Left lung (tissue), 14 donors: ENCODE measurements at places on chromosomes 3 and 15. TPM values are rescaled to one million over a fixed set of nuclear protein-coding genes. Genes with fewer than 3 reads are reported as not detected.

DNA sequence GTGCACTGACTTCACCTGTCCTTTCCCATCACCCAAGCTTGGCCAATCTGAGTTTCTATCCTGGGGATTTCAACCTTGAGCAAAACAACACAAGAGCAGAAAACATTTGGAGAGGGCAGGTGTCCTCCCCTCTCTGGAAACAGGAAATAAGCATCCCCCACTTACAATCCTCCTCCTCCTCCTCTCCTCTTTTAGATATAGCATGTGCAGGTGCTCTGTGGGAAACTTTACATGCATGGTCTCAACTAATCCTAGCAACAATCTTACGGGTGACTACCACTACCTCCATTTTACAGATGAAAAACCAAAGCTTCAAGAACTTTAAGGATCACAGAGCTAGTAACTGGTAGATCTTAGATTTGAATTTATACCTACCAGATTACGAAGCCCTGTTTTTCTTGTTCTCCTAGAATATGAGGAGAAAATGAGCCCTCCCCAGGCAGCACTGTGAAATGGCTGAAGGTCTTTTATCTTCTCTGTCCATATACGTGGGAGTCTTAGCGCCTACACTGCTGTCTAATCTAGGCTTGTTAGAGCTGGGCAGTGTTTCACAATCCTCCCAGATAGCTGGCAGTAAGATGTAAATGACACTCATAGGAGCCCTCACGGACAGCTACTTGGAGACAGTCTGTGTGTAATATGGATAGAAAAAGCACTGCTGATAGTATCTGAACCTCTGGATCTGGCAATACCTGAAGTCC, 301.2 kb upstream of the PROK2 start:
- DNase-seq: no peak

GRCh38 chr3:65758876-65759598, 279.7 kb downstream of the MAGI1 start:
- no peak for DNase-seq

GRCh38 chr3:42205800-42206514, 60.0 kb downstream of the CCK start:
- no peak for DNase-seq

LNP1 gene
- 9.1 TPM for polyA plus RNA-seq

DNA sequence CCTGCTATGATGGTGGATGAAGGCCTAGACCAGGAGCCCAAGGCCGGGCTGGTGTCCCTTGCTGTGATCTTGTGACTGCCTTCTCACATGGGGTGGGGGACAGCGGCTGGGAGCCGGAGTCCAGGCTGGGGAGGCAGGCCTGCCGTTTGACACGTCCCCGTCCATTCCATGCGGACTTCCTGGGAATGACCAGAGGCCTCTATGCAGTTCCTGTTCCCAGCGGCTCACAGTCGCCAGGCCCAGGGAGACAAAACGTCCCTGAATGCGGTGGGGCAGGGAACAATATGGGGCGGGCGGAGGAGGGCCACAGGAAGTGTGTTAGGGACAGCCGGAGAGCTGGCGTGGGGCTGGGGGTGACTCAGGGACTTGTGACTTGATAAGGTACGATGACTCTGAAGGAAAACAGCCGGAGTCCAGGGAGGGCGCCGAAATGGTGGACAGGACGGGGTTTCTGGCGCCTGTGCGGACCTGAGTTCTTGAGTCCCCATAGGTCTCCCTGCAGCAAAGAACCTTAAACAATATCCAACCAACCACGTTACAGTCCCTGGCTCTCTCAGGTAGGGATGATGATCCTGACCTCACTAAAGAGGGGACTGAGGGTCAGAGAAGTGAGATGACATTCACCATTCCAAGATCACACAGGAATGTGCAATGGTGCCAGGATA, 40.5 kb upstream of the SMAD6 start:
- no peak for DNase-seq

GRCh38 chr3:188037965-188038581, 115.9 kb upstream of the LPP start:
- no peak for DNase-seq

DNA sequence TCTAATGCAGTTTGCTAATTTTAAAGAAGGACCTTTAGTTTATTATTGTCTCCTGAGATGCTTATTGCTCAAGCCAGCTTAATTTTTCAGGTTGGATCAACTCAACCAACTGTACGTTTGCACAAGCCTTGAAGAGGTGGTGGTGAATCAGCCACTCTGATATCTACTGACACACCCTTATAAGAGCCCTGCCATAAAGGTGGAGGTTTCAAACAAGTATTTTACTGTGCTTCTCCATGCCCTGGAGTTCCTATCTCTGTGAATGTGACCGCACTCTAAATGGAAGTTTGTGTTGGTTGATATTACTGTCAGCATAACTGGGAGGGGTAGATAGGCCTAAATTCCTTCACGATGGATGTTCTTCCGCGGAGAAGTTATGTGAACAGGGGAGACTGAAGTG, 297.3 kb upstream of the UBE2E1 start:
- no peak for DNase-seq

DNA sequence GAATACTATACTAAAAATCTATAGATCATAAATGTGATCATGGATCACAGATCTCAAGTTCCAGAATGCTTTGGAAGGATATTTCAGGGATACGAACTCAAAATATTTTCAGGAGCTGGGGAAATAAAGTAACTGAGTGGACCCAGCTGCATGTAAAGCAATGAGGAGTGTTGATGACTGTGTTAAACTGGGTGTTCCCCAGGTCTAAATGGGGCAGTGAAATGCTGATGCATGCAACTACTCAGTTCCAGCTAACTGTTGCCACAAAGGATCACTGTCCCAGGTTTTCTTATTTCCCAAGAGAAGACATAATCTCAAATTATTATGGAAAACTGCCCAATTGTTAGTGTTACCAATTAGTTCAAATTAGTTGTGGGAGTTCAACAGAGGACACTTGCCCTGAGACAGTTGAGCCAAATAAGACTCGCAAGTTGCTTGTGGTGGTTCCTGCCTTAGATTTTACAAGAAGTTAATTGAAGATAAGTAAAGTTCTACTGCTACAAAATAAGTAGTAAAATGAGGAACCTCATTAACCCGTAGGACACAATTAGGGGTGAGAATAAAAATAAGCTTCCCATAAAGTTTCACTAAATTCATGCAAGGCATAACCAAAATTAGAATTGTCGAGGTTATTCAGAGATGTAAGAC, 66.3 kb upstream of the IL12A start:
- no peak for DNase-seq

PRTG gene
- 9.4 TPM for polyA plus RNA-seq

DNA sequence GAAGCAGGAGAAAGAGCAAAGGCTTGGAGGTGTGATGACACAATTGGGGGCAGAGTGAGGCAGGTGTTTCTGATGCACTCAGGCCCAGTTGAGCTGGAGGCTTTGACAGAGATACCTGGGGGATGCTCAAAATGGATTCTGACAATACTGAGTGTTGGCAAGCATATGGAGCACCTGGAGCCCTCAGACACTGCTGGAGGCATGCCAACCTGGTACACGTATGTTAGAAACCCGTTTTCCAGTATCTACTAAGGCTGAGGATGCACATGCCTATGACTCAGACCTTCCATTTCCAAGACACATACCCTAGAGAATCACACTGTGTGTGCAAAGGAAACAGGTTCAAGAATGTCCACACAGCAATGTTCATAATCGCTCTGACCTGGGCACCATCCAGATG, 58.7 kb downstream of the WNT7A start:
- no peak for DNase-seq

GRCh38 chr15:29003191-29003839, 117.5 kb downstream of the APBA2 start:
- no peak for DNase-seq

DNA sequence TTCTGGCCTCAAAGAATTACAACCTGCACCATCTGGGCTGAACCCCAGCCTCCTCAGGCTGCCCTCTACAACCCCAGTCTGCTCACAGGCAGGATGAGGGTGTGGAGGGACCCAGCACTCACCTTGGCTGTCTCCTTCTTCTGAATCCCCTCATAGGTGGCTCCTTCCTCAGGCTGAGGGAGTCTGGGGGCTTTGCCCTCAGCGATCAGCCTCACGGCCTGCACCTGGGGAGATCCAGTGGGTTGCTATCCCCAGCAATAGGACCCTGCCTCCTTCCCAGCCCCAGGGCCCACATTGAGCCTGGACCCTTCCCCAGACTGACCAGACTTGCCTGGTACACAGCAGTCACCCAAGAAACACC, 25.1 kb downstream of the ALDH1L1 start:
- no peak for DNase-seq

- DNase-seq: no peak
Observed at GRCh38 chr15:97443101-97443500, 517.4 kb upstream of the ARRDC4 start.

DNA sequence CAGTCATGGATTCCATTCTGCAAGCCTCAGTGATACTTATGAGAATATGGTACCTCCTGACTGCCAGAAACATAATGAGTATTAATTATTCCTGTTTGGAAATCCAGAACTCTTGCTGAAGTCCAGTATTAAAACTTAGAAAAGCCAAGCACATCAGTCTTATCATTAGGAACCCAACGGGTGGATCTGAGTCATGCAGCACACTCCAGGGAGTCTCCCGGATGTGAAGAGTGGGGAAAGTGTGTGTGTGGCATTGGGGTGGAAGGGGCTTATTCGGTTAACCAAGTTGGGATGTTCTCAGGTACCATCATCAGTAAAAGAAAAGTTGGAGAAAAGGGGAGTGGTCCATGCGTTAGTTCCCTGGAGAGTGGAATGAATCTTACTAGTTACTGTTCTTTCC, 181.1 kb downstream of the PLCL2 start:
- DNase-seq: no peak

VGLL3 gene
- polyA plus RNA-seq: 25.4 TPM

- DNase-seq: peak; percentile 41
Observed at GRCh38 chr3:18740631-18741583, 315.8 kb upstream of the SATB1 start.

DNA sequence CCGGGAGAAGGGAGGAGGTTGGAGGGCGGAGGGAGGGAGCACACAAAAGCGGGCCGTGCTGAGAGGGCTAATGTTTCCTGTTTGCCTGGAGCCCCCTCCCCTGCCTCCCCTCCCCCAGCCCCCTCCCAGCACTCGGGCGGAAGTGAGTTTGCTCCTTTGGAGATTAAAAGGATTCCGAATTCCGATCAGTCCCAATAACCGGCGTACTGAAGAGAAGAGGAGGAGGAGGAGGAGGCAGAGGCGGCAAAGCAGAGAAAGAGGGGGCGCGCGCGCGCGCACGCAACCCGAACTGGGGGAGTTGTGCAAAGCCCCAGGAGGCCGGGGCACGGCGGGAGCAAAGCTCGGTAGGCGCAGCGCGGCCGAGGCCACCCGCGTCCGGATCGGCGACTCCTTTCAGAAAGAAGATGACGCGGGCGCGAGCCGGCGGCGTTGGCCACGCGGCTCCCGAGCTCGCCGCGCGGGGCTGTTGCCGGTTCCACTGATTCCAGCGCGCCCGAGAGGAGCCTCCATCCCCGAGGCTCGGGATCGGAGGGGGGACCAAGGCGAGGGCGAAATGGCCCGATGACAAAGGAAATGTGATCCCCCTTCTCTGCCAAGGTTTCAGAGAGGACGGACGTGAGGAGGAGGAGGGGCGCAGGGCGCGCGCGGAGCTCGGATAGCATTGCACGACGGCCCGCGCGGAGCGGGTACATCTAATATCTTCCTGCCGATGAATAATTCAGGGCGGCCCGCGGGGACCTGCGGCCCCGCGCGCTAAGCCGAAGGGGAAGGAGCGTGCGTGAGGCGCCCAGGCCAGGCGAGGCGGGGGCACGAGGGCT, 1.1 kb upstream of the TRIM71 start:
- DNase-seq: peak; percentile 62

- no peak for DNase-seq
Observed at GRCh38 chr3:122577409-122578031, at the start of gene PARP15. Gene PARP15 (plus strand): TSS chr3:122577650. CDS start chr3:122577668, 18 bp downstream.

FANCD2OS gene
- 0.43 TPM for polyA plus RNA-seq

MED12L gene
- 0.84 TPM for polyA plus RNA-seq

CIDEC gene
- not detected for polyA plus RNA-seq

FRMD4B gene
- polyA plus RNA-seq: 78.7 TPM

- DNase-seq: peak; percentile 48
Observed at GRCh38 chr3:165339753-165340152, 143.6 kb upstream of the SLITRK3 start.

- no peak for DNase-seq
Observed at GRCh38 chr3:157922614-157923013, 183.6 kb downstream of the SHOX2 start.

DNA sequence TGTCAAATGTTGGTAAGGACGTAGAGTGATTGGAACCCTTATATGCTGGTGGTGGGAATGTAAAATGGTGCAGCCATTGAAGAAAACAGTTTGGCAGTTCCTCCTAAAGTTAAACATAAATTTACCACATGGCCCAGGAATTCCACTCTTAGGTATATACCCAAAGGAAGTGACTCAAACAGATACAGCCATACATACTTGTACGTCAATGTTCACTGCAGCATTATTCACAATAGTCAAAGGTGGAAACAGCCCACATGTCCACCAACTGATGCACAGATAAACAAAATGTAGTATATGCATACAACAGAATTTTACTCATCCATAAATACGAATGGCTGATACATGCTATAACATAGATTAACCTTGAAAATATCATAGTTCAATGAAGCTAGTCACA, 13.2 kb downstream of the CLASP2 start:
- no peak for DNase-seq

DNA sequence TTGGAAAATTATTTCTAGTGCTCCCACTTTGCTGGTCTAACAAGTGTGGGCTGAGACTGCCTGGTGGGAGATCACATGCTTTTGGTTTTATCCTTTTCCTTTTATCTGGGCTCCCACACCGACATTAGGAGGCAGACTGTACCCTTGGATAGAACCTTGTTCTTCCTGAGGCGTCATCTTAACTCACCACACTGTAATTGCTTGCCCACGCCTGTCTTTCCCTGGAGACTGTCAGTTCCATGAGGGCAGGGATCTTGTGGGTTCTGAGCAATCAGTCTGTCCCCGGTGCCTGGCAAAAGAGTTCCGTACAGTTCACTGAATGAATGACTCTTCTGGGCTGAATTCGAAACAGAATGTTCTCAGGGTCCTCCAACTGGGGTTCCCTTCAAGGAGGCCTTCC, 124.6 kb upstream of the ABHD17C start:
- no peak for DNase-seq

PPP1R14D gene
- 0.23 TPM for polyA plus RNA-seq

DNA sequence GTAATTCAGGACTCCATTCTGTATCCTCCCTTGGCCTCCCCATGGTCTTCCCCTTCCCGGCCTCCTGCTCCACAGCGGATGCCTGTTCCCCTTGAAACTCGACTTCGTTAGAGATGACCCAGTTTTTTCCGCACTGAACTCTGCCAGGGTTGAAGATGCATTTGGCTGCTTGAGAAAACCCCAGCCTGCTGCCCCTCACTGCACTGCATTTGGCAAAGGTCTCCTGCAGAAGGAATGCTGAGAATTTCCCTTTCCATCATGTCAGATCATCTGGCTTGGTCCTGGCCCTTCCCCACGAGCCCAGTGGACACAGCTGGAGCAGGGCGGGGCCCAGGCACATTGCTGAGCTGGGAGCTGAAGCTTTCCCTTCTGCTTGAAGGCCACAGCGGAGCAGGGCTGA, 37.6 kb upstream of the RGMA start:
- DNase-seq: no peak

MESP2 gene
- polyA plus RNA-seq: 0.34 TPM

GRCh38 chr3:55458181-55458790, 28.8 kb downstream of the WNT5A start:
- no peak for DNase-seq

- no peak for DNase-seq
Observed at GRCh38 chr15:56978898-56979662, 60.6 kb downstream of the TCF12 start.

GASK1A gene
- polyA plus RNA-seq: 3.5 TPM

- no peak for DNase-seq
Observed at GRCh38 chr3:157692468-157692867, 189.3 kb upstream of the VEPH1 start.

GATA2 gene
- polyA plus RNA-seq: 12.1 TPM

CCR1 gene
- polyA plus RNA-seq: 6.1 TPM
